Choroid plexus epithelial cell (primary cell): ENCODE measurements at places on chromosomes 2 and 18.

DNA sequence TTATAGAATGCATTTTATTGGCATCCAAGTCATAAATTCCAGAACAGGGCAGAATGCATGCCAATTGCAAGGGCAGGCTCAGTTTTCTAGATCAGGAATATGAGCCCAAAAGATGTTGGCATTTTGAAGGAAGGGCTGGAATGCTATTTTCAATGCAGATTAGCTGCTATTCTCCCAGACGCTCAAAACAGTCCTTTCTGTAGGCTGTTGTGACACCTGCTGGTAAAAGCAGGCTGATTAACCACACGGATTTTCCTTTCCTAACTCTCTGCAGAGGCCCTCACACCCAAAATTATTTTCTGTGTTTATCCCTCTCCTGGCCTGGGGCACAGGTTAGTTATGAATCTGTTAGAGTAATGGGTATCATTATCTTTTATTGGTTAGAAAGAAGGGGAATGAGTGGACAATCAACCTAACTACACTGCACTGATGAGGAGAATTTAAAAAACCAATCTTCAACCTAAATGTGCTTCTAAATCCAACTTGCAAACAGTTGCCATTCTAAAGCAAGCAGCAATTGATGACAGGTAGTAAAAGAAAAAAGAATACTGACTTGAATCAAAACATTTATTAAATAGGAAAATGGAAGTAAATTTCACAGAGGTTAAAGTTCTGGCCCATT, 94.0 kb downstream of the PLA2R1 start:
- peak; percentile 75 for DNase-seq

GRCh38 chr2:100806550-100806949, 13.4 kb upstream of the NPAS2 start:
- DNase-seq = no peak

DNA sequence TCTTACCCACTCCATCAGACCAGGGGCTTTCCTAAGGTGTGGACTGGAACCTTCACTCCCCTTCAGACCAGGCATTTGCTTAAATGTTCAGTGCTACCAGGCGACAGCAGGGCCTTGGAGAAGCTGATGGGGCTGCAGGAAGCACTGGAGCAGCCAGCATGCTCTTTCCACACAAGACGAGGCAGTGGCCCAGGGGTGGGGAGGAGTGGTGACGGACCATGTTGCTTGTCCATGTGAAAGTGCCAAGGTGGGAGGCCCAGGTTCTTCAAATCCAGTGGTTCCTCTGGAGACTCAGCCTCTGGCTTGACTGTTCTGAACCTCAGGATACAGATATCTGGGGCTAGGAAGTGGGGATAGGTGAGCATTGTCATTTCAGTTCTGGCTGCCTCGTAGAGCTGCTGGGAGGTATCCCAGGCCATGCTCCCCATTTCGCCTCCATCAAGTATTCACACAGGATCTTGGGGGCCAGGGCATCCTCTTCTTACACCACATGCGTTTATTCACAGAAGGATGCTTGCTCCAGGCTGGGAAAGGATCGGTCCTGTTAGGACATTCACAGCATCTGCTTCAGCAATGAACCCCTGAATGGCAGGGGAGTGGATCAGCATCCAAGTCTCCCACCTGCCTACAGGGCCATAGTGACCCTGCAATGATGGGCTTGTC, 62.2 kb downstream of the SFXN5 start:
- DNase-seq = no peak

- no peak for DNase-seq
These were observed at the start of gene PROC for GRCh38 chr2:127418300-127419111. TSS of gene PROC (plus strand) at chr2:127418427. CDS start at chr2:127419943, 1,516 bp downstream.

DNA sequence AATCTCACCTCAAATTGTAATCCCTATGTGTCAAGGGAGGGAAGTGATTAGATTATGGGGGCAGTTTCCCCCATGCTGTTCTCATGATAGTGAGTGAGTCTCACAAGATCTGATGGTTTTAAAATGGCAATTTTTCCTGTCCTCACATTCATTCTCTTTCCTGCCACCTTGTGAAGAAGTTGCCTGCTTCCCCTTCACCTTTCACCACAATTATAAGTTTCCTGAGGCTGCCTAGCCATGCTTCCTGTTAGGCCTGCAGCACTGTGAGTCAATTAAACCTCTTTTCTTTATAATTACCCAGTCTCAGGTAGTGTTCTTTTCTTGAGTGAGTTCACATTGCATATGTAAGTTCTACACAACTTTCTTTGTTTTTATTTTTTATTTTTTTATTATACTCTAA, 271.5 kb downstream of the EXOC6B start:
- DNase-seq = no peak

DNA sequence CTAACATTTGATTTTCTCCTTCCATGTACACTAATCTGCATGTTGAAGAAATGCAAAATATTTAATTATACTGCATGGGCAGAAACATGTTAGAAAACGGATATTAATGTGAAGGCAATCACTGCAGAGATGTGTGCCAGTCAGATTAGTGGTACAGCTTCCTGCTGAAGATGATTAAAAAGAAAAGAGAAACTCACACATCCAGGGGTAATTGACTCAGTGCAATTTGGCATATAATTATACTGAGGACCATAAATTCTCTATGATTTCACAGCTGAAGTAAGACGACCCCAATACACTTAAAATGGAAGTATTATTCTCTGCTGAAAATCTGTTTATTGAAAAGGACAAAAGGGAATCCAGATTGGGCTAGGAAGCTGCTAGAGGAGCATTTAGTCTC, 243.4 kb downstream of the TGIF1 start:
- DNase-seq = no peak

DNA sequence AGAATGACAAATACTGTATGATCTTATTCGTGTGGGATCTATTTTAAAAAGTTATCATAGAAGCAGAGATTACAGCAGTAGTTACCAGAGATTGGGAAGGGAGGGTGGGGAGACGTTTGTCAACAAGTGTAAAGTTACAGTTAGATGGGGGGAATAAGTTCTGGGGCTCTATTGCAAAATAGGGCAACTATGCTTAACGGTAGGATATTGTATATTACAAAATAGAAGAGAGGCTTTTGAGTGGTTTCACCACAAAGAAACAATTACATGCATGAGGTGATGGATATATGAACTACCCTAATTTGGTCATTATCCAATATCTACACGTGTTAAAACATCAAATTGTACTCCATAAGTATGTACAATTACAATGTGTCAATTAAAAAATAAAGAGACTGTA, 123.4 kb upstream of the NOSTRIN start:
- no peak for DNase-seq

DNA sequence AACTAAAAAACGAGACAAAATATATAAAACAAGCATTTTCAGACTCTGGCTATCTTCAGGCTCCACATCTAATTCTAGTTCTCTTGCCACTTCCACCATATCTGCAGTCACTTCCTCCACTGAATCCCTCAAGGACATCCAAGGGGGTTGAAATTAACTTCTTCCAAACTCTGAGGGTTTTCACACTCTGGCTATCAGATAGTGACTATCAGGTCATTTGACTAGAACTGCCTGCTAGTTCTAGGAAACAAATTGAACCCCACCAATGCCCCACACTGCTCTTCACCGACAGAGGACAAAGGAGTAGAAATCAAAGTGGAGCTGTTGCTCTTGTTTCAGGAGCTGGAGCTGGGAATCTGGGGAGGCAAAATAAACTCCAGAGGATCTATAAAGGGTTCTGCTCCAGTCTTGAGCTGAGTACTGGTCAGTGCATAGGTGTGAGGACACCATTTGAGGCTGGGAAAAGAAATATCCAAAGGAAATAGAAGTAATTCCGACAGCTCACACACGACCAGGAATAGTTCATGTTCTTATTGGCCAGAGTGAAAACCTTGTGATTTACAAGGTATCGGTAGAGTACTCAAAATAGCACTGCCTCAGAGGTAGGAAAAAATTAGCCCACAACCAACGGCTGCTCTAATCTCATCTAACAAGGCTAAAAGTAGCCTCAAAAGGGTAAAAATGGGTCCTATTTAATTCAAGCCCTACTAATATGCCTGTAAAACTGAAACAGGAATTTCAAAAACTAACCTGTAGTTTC, 71.3 kb downstream of the SMC6 start:
- DNase-seq = no peak

DNA sequence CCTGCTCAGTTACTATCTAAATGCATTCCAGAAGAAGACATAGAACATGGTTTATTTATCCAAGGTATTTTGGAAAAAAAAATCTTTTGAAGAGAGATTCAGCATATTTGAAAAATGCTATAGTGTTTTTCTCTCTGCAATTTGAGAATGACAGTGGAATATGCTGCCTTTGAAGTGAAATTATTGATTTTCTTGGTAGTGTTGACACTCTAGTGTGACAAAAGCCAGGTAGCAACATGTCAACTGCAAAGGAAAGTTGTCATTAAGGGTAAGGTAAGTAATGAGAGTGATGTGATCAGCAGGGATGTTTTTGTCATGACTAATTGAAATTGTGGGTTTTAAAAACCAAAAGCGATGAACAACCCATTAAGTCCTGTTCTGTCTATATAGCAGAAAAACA, 1387.1 kb upstream of the TMEFF2 start:
- no peak for DNase-seq

- no peak for DNase-seq
These were observed 71.2 kb upstream of the AFF3 start for GRCh38 chr2:100213595-100213994.

DNA sequence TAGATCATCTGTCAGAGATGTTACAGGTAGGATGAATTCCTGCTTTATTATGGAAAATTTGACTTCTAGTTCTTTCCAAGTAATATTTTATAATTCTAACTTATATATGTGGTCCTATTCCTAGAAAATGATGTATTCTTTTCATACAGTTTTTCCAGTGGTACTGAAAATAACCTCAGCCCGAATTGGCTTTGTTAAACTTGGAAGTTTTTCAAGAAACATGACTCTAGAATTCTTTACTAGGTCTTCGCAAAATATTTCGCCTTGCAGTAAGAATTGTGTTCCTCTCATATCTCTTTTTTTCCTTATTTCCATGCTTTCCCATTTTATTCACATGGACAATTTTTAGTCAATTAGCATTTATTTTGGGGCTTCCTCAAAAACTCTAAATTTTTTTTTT, 60.5 kb downstream of the BMPR2 start:
- DNase-seq = peak; percentile 44

- DNase-seq = no peak
These were observed 64.5 kb downstream of the AFF3 start for GRCh38 chr2:100077935-100078334.

DNA sequence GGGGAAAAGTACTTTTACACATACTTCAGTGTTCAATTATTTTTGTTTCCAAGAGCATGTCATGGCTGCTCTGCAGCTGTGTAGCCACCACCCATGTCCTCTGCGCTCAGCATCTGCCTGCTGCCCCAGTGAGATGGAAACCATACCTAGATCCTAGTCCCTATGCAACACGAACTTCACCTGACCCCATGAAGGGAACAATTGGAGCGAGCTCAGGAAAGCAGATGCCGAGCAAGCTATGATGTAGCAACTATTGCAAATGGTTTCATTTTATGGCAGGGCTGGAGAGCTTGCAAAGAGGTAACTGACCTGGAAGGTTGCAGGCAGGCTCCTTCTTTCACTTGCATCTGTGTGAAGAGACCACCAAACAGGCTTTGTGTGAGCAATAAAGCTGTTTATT, 1.3 kb upstream of the CCDC141 start:
- no peak for DNase-seq

DNA sequence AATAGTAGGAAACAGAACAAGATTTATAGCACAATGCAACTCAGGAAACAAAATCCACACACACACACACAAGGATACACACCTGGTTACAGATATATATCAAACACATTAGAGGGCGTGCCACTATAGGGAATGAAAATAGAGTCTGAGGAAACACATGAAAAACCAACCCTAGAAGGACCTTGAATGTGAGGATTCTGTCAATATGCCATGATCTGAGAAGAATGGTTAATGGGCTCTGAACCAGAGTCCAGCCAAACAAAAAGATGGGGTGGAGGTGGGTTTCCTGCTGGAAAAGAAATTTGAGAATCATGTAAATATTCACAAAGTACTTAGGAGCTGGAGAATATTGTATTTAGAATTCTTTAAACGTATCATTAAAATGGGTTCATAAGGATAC, 7.8 kb upstream of the TMEM37 start:
- DNase-seq = no peak

GRCh38 chr18:57026316-57026715, 120.6 kb upstream of the BOD1L2 start:
- DNase-seq = peak; percentile 25

DNA sequence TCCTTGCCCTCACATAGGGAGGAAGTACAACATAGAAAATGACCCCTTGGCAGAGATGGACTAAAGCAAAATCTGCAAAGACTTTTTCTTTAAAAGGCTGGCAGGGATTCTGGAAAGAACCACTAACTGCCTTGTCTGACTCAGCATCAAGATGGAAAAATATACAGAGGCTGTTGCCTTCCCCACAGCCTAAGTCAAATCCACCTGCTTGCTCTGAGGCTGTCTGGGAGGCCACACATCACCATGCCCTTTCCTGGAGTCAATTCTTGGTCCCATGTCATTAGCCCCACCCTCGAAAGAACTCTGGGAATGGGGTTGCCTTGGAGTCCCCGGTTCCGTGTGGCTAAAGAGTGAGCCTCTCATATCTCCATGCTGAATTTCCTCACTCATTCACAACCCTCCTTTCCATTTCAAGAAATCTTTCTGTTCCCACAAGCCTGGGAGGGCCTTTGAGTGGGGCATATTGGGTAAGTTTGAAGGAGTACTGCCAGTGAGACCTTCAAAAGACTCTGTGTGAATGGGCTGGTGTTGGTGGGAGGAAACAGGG, 39.4 kb downstream of the BMP10 start:
- peak; percentile 47 for DNase-seq

- DNase-seq = no peak
These were observed 111.9 kb upstream of the REG3A start for GRCh38 chr2:79271456-79271855.

DNA sequence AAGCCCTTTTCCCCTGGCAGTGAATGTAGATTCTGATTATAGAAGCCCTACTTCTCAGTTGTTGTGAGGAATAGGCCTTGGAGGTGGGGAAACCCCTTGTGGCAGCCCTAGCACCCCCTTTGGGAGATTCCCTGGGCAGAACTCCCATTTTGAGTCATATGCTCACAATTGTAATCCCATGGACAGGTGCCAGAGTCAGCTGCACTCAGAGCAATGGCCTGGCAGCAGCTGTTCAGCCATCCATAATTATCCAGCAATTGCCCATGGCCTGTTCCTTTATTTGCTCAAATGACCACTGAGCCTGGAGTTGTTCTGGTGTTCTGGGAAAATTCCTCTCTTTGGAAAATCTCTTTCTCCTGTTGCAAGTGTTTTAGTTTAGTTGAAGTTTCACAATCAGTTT, 71.7 kb downstream of the PTRHD1 start:
- DNase-seq = peak; percentile 88

- DNase-seq = no peak
These were observed 2.7 kb downstream of the MIB1 start for GRCh38 chr18:21743166-21743832.
